Caki2 (cell line): ENCODE measurements at places on chromosomes 1 and 21.
A peak's percentile ranks its signal among the peaks of the same experiment; 100 is the strongest.

- no peak for DNase-seq
These were observed 20.7 kb downstream of the KCNA10 start for GRCh38 chr1:110498270-110498669.

GRCh38 chr21:42414928-42415769, 11.4 kb downstream of the UBASH3A start:
- peak; percentile 87 for DNase-seq

DNA sequence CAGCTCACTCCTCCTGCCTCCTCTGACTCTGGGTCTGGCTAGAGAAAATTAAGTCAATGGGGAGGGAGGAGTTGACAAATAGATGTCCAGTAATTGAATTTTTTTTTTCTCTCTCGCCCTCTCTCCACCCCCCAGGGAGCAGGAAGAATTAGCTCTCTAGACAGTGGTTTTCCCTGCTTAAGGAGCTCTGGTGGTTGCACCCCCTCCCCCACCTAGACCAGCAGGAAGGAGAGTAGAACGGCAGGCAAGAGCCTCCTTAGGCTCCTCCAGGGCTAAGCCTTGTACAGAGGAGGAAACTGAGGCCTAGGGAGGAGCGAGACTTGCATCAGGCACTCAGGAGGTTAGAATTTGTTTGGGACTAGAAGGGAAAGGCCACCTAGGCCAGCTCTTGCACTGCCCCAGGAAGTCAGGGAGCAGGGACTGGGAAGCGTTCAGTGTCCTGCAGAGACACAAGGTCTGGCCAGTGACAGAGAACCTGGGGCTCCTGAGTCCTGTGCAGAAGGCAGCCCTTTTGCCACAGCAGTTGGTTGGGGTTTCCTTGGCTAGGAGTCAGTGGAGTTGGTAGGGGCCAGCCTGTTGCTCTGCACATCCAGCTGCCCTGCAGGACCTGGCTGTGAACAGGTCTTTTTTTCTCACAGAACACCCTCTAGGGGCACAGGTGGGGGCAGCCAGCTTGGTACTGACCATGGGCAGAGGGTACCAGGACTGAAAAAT, 49.5 kb upstream of the ACOT11 start:
- DNase-seq, result no peak

- DNase-seq, result no peak
These were observed 7.9 kb upstream of the ADORA3 start for GRCh38 chr1:111511370-111511769.

DNA sequence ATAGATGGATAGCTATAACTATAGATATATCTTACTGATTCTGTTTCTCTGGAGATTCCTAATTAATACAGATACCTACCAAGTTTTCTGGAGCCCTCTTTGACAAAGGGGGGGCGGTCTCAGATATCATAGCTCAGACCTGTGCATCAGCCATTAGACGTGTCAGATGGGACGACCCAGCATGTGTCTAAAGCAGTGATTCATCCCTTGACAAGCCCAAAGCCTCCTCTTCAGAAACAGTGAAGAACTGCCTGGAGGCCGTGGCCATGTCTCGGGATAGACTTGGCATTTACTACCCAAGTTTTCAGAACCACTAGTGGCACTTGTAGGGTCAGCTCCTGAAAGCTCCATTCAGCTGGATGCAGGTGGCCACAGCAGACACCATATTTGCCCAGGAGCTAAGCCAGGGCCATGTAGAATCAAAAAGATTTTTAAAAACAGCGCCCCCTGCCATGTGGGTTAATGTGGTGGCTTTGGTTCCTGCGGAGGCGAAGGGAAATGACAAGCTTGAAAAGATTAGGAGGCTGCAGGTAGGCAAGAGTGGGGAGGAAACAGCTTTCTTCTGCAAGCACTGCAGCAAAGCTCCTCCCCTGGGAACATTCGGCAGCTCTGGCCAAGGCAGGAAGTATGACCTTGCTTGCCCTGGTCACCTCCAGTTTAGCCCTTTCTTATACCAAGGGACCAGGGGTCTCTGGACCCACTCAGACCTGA, 82.2 kb downstream of the FBXO2 start:
- no peak for DNase-seq

- peak; percentile 47 for DNase-seq
These were observed 1.2 kb downstream of the SARS1 start for GRCh38 chr1:109214695-109215623.

DNA sequence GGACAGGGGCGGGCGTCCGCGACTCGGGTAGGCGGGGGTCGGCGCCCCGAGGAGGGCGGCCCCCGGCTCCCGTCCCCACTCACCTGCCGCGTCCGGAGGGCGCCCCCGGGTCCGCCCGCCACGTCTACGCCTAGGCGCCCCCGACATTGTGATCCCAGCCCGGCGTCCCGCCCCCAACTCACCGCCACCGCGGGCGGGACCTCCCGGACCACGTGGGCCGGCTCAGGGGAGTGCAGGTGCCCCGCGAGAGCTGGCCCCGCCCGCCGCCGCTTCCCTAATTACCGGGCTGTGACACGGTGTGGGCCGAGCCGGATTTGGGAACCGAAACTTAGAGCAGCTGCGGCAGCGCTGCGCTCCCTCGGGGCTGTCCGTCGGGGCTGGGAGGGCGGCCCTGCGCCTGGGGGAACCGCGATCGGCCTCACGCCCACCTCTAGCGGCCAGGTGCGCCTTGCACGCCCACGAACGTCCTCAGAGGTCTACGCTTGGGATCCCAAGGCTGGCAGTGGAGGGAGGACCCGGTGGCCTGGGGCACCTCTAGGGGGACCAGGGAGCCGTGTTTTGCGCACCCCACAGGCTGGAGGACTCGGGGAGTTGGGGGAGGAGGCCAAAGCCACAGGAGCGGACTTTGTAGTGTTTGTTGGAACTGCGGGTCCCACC, 521 bp upstream of the NADK start:
- DNase-seq, result peak; percentile 66

DNA sequence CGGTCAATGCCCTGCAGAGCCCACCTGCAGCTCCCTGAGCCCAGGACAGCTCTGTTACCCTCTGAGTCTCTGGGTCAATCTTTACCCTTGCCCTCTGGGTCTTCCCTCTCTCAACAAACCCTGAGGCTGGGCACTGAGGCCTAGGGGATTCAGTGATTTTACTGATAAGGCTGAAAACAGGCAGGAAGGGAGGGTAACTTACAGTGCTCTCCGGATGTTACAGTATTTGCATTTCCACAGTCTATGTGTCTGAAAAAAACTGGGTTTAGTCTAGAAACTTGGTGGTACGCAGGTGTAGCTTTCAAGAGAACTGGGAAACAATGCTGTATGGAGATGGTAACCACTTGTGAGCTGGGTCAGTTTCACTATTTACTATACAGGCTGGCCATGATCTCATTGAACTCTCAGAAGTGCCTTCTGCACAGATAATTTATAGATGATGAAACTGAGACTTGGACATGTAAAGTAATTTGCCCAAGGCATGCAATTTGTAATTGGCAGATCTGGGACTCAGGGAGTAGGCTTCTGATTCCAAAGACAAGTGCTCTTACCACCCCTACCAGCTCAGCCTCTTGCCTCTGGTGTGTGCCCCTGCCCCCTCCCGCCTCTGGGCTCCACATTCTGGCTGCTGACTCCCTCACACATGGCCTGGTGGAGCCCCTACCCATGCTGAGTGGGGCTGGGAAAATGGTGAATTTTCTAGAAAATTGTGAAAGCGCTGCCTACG, 48.8 kb downstream of the TENT5C start:
- DNase-seq, result no peak

GRCh38 chr21:37159053-37159776, 86.2 kb downstream of the TTC3 start:
- DNase-seq, result no peak

GRCh38 chr1:167065471-167065870, 24.7 kb downstream of the GPA33 start:
- DNase-seq, result no peak

- DNase-seq, result no peak
These were observed 55.9 kb downstream of the RAP1GAP start for GRCh38 chr1:21613072-21613867.

DNA sequence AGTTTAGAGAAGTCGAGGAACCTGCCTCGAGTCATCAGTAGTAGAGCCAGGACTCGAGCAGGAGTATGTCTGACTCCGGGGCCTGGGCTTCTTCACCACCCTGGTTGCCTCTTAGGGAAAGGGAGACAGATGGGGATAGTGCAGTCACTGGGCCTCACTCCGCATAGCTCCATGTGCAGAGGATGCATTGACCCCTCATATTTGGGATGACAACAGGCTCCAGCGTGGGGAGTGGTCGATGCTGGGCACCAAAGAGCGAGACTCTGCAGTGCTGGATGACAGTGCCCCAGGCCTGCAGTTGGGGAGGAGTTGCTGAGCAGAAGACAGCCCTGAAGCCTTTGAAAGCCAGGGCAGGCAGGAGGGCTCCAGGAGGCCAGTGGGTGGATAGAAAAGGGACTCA, 20.8 kb upstream of the TENT5C start:
- DNase-seq, result no peak

DNA sequence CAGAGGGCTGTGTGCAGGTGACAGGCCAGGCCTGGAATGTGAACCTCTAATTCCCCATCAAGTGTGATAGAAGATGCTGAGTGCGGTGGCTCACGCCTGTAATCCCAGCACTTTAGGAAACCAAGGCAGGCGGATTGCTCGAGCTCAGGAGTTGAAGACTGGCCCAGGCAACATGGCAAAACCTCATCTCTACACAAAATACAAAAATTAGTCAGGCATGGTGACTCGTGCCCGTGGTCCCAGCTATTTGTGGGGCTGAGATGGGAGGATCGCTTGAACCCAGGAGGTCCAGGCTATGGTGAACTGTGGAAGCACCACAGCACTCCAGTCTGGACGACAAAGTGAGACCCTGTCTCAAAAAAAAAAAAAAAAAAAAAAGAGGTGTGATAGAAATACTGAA, 40.1 kb upstream of the PUM1 start:
- DNase-seq, result no peak

DNA sequence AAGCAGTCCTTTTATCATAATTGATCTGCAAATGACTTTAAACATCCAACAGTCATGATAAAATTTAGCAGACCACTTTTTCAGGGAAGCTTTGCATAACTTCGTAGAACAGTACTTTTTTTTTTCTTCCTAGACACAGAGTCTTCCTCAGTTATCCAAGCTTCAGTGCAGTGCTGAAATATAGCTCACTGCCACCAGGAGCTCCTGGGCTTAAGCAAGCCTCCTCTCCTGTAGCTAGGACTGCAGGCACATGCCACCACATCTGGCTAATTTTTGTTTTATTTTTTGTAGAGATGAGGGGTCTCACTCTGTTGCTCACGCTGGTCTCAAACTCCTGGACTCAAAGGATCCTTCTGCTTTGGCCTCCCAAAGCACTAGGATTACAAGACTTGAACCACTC, 3.8 kb downstream of the F13B start:
- no peak for DNase-seq

DNA sequence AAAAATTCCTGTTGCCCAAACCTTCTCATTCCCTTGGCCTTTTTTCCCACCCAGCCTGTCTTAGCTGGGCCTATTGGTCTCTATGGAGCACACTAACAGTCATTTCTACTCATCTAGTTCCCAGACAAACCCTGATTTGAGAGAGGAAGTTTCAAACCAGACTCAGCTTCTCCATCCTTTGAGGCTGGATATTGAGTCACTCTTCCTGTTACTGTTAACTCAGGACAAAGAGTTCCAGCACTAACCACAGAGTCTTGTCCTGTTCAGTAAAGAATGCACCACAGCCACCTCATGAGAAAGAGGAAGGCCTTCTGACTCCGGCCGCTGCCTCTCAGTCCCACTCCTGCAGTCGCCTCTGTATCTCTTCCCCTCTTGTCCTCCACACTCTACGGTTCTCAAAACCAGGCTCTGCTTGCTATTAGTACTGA, 137.8 kb downstream of the PTPRC start:
- no peak for DNase-seq

DNA sequence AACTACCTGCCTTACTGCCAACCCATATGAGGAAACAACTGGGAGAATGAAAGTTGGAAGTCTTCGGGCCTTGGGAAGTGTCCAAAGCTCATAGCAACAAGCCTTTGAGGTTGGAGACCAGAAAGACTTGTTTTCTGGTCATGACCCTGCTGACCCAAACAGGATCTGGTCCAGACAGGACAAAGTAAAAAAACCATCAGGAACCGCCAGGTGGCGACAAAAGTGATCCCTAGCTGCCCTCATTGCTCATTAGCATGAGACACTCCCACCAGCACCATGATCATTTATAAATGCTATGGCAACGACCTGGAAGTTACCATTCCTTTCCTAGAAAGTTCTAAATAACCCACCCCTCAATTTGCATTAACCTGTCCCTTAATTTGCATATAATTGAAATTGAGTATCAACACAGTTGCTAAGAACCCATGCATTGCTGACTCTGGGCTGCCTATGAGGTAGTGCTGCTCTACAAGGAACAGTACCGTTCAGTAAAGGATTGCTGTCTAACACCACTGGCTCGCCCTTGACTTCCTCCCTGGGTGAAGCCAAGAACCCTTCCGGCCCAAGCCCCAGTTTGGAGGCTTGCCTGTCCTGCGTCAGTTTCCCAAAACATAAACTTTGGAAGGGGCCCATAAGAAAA, 89.0 kb downstream of the URB2 start:
- DNase-seq, result peak; percentile 11

- no peak for DNase-seq
These were observed 8.0 kb downstream of the PLXNA2 start for GRCh38 chr1:208235982-208236761.

GRCh38 chr1:36707221-36707620, 224.5 kb upstream of the CSF3R start:
- no peak for DNase-seq

DNA sequence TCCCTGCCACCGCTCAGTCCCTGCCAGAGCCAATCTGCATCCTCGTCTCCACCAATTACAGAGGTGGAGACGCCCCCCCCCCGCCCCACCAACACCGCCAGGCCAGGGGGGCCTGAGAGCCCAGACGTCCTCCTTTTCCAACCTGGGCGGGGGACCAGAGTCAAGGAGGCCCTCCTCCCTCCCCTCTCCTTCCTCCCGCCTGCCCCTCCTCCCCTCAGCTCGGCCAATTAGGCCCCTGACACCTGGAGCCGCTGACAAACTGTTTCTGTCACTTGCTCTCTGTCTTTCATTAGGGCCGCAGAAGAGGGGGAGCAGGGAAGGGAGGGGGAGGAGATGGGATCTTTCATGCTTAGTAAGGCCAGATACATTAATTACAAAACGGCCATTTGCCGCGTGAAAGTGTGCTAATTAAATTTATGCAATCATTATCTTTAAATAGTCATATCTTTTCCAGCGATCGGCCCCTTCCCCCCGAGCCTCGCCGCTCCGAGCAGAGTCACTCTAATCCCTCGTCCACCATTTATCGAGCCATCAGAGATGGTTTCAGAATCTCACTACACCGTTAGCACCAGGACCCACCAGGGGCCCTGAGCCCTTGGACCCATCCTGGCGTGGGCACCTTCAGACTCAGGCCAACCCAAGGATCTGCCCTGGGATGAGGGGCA, 94.7 kb downstream of the PAX7 start:
- no peak for DNase-seq

DNA sequence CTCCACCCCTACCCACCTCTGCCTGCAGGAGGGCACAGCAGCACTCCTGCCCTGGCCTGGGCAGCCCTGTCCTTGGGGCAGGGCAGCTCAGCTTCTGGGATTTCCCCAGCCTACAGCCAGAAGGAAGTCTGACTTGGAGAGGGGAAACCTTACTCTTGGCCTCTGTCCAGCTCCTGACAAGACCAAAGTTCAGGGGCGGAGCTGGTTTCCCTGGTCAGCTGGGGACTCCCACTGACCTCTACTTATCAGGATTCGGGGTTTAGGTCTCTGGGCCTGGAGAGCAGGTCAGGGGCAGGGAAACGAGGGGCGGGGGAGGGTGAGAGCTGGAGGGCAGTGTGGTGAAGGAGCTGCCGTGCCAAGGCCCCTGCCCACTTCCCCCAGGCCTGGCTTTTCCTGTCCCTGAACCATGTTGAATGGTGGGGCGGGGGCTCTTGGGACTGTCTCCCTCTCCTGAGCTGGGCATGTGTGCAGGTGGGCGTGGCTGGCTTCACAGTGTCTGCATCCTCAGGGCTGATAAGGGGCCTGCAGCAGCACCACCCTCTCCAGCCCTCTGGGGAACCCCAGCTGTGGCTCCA, 16.8 kb upstream of the ETV3 start:
- peak; percentile 70 for DNase-seq
